Thoracic aorta (tissue), 2 donors: ENCODE measurements at places on chromosomes 3 and 15. TPM values are rescaled to one million over a fixed set of nuclear protein-coding genes. Genes with fewer than 3 reads are reported as not detected.

The TM4SF4 gene
- total RNA-seq, result not detected

The PRSS50 gene
- 0.28 TPM for total RNA-seq

The EPHA3 gene
- total RNA-seq, result 3.5 TPM

The ADAMTS7 gene
- 15.6 TPM for total RNA-seq

The KY gene
- 2.6 TPM for total RNA-seq

The FMN1 gene
- total RNA-seq, result 26.9 TPM

The SLC9A9 gene
- 60.1 TPM for total RNA-seq

The GOLGA8J gene
- 1.2 TPM for total RNA-seq

DNA sequence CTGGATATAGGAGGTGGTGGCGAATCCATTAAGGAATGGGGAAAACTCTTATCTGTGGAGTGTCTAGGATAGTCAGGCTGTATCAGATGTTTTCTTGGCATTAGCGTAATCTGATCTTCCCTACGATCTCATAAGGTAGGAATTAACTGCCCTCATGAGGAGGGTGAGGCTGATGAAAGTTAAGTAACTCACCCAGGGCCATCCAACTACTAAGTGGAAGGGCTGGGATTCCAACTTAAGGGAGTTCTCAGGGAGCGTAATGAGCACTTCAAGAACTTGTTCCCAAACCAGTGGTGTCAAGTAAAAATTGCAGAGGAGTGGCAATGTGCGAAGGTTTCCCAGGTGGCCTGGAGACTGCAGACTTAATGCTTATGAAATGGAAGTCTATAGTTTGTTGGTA lies 55.9 kb upstream of the OSBPL11 start:
- no peak for DNase-seq

DNA sequence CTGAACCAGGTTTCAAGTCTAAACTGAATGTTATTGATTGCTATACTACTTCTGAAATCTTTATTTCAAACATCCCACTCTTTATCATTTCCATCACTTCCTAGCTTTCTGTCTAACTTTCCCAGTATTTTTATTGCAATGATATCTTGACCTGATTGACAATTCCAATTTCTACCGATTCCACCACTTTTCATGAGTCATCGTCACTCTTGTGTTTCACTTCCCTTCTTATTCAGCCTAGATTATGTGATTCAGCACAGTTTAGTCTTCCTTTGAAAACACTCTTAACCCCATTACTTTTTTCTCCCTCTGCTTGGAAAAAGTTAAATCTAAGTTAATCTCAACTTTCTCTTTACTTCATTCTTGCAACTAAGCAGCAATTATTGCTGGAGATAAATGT lies 62.6 kb downstream of the SLC7A14 start:
- no peak for DNase-seq

DNA sequence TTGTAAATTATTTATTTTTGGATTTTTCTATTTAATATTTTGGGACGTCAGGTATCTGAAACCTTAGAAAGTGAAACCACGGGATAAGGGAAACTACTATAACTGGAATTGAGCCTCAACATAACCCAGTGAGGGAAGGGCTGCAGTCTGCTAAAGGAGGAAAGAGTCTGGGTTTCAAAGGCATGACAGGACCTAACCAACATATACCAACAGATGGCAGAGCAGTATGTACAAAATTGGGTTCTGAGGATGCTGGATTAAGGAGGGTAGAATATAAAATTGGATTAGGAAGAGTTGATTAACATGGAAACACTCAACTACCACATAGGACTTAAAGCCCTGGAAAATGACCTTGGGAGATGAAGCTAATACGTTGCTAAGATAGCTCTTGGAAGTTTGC lies 603.5 kb downstream of the MECOM start:
- no peak for DNase-seq

DNA sequence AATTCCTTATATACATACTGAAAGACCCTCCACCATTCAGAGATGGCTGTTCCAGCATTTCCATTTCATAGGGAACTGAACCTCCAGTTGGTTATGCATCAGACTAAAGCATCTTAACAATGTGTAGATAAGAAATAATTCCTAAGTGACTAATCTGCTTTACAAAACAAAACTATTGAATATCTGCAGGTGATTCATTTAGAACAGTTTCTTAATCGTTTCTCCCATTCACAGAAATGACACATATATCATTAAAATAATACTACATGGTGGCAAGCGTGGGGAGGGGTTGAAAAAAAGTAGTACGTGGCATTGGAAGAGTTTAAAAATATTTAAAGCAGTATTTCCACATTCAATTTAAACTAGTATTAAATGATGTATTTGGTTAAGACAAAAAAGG lies 19.5 kb downstream of the COPS2 start:
- DNase-seq, result no peak

DNA sequence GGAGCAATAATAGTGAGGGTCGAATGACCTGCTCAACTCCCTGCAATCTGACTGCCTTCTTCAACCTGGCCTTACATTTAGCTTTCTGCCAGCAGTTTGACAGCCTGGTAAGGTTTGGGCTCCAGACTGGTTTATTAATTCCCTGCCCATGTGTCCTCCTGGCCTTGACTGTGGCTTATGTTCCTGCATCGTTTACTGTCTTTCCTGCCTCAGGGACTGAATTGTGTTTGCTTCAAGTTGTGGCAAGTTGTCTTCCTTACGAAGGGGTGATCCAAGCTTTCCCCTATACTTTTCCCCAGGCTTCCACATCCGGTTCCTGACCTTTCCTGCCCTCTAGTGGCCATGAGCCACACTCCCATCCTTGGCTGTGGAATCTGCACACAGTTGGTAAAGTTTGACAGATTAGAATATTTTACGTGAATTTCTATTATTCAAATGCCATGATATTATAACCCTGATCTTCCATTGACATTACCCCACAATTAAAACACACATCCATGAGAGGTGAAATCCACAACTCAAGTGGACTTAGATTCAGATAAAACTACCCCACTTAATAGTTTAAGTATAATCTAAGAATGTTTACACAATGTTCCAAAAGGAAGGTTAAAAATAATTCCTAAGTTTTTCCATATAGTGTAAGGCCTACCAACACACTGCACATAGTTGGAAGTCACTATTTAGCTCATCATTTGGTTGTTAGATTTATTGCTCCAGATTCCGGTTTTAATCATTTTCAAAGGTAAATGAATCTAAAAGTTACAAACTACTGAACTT lies 95.7 kb downstream of the NEDD4 start:
- no peak for DNase-seq

DNA sequence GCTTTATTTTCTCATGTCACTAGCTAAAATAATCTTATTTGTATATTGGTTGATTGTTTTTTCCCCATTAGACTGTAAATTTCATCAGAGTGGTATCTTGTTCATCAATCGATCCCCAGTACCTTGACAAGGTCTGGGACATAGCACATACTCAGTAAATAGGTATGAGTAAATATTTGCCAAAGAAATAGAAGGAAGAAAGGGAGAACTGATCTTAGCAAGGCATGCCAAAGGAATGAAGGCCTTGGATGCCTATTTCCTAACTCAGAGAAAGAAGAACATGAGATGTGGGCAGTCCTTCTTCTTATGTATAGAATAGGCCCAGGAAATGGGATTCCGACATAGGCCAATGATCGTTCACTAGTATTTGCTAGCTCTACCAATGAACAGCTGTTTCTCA lies 54.7 kb downstream of the ISL2 start:
- no peak for DNase-seq

- no peak for DNase-seq
Measured at GRCh38 chr15:56957812-56958406, 39.5 kb downstream of the TCF12 start.

GRCh38 chr15:55740359-55740878 lies 2.5 kb downstream of the PRTG start:
- DNase-seq, result no peak

DNA sequence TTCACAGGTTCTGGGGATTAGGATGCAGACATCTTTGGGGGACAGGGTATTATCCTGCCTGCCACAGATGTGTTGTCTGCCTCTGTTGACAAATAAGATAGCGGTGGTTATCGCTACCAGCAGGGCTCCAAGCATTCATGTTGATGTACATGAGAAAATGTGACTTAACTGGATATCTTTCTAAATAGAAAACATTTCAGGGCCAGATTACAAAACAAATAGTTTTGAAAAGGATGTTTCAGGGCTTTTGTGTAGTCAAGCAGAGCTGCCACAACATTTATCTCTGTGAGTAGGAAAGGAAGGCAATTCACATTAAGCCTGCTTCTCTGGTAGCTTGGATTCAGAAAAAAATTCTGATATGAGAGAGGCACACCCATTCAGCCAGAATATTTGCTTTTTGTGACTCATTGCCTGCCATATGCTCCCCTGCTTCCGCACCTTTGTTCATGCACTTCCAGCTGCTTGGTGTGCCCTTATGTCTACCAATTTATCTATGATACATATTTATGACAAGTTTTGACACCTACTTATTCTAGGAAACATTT lies 22.8 kb downstream of the PLS1 start:
- DNase-seq, result no peak

- DNase-seq, result no peak
Measured at GRCh38 chr3:175192536-175192935, 333.4 kb downstream of the NAALADL2 start.

DNA sequence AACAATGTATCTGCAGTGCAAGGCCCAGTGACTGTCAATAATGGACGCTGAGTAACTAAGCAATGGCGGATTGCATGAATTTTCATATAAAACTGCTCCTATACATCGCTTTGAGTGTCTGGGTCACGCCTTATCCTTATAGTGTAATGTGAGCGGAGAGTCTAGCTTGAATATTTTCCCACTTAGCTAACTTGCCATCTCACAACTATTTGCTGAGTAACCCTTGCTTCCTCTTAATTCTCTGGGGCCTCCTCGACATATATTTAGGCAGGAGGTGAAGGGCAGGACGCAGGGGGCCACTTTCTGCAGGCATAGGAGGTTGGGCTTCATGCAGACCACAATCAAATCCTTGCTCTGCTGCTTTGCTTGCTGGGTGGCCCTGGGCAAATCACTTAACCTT lies 24.0 kb downstream of the ST8SIA2 start:
- no peak for DNase-seq

DNA sequence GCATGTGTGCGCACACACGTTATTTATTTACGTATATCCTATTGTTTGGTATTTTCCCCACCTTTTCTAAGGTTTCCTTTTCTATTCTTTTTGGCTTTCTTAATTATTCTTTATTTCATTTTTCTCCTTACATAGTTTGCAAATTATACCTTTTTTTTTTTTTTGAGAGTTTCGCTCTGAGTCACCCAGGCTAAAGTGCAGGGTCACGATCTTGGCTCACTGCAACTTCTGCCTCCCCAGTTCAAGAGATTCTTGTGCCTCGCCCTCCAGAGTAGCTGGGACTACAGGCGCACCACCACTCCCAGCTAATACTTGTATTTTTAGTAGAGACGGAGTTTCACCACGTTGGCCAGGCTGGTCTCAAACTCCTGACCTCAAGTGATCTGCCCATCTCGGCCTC lies 20.0 kb upstream of the CILP start:
- DNase-seq, result no peak

GRCh38 chr3:113741620-113742019 lies 4.4 kb downstream of the NAA50 start:
- DNase-seq, result no peak

DNA sequence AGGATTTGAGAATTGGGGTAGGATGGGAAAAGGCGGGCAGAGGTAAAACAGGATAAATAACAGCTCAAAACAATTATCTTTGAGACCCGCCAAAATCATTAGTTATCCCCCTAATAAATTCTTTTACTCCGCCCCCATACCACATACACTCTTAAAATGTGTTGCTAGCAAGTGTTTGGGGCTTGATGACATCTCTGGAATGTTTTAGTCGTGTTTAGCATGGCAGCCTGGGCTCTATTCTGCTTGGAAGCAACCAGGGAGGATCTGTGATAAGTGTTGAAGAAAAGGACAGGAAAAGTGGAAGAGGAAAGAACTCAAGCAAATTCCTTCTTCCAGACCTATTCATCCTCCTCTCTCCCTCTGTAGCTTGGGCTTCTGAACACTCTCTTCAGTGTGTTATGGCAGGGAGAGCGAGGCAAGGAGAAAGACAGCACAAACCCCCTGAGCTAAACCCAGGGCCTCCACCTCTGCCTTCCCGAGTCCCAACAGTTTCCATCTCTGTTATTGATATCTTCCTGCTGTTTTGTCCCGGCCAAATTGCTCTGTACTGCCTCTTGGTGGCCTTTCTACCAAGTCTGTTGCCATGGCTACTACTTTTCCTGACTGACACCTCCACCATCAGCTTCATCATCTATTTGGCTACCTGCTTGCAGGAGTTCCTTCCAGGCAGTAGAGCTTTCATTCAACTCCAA lies 135.8 kb downstream of the RPL22L1 start:
- no peak for DNase-seq

DNA sequence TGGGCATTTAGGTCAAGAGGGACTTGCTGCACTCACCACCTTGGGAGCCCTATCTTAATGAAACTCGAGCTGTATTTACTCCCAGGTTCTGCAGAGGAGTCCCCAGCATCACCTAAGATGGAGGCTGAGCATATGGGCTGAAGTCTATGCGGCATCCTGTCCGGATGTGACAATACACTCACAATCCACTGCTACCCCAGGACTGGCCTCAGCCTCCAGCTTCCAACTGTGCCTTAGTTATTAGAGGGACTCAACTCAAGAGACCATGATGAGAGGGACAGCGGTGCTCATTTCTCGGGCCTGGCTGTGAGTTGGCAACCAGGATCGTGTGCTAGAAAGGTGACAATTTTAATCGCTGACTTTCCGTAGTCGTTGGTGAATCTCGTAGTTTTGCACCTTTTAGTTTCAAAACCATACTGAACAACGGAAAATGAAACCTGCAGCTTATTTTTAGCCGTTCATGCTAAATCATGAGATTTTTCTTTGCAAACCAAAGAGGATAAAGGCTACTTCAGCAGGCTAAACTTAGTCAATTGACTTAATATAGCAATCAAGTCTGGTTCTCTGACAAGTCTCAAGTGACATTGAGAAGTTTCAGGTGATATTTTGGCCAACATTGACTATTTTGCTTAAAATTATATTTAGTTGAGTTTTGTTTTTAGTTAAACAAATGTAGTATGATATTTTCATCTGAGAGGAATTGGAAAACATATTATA lies 11.1 kb downstream of the ZBTB38 start:
- no peak for DNase-seq

- DNase-seq, result no peak
Measured at GRCh38 chr15:95839367-95839782, 491.1 kb upstream of the NR2F2 start.

DNA sequence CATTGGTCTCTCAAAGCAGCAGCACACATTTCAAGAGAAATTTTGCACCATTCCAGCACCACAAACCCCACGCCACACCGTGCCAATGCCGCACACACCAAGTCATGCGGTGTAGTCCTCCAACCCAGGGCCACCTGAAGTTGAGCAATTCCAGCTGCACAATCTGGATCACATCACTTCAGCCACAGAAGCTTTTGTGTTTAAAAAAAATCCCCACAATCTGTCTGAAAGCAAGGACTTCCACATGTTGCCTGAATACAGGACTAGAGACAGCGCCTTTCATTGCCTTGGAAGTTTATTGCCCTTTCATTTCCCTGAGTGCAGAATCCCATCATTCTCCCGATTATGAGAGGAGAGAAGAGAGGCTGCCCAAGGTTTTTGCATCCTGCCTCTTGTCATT lies 175.6 kb upstream of the BCL6 start:
- DNase-seq, result no peak

DNA sequence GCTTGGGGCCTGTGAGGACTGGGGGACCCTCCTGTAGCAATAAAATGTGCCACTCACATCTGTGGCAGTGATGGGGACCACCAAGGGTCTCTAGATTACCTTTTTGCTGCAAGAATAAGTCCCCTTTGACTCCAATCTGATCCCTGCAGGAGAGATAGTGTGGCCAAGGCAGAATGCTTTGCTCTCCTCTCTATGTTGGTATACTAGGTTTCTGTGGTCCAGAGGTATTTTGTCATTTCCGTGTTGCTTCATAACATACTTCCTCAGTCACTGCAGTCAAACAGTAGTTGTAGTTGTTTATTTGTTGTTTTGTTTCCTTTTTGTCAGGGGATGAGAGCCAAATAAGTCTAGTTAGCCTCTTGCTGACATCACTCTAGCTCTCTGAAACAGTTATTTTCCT lies 13.1 kb upstream of the NAALADL2 start:
- DNase-seq, result no peak
